T-helper 9 cell (primary cell): ENCODE measurements at places on chromosomes 13 and 19.

- DNase-seq: no peak
These were observed 98.7 kb upstream of the KL start for GRCh38 chr13:32917504-32917903.

DNA sequence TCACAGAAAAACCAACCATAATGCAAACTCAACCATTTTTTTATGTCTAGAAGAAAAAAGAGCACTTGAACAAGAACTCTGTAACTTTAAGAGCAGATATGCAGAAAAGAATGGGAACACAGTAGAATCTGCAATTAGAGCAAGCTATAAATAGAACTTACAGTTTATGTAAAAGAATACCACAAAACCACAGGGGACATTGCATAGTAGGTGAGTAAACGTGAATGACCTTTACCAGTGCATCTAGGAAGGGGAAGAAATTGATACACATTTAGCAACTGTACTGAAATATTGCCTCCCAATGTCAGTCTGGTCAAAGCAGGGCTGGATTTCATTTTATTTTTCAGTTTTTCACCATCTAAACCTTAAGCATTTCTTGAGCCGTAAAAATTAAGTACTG is 242.2 kb upstream of the EDNRB start:
- DNase-seq: no peak

GRCh38 chr13:31138515-31138914 is 23.2 kb downstream of the HSPH1 start:
- no peak for DNase-seq

GRCh38 chr13:71213252-71213821 is 653.7 kb downstream of the DACH1 start:
- no peak for DNase-seq

DNA sequence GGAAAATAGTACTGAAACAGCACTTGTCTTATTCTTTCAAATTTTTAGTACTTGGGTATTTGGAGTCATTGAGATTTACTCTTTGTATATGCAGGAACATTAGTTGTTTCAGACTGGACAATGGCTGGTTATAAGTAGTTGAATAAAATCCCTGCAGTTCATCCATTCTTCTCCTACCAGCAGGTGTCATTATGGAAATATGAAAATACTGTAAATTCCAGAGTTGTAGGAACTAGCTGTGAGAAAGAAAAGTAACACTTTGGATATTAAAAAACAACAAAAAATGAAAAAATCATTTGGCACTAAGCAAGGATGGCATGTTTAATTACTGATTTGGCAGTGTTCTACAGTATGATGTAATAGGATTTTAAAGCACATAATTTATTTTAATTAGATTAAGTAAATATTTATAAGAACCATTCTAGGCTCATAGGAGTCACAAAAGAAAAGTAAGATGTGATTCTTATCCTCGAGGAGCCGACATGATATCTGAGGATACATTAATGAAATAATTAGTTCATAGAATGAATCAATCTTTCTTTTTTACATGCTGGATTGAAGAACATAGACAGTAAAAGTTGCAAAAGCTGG is 155.3 kb downstream of the KCNRG start:
- no peak for DNase-seq

GRCh38 chr19:35011737-35012682 is 11.9 kb downstream of the GRAMD1A start:
- DNase-seq: no peak

GRCh38 chr13:66378894-66379293 is 851.2 kb downstream of the PCDH9 start:
- DNase-seq: no peak

DNA sequence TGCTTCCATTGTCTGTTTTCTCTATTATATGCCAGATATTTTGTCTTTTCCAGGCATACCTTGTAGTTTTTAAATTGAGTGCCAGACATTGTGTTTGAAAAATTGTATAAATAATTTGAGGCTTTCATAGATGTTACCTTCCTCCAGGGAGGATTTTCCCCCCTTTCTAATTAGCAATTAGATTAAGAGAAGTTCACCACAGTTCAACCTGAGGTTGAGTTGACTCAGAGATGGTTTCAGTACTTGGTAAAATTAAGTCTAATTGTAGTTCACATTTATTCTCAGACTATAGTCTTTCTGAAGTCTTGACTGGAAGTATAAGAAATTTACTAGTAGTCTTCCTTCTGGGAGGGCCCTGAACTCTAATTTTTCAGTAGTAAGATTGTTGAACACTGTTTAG is 104.1 kb upstream of the SCEL start:
- no peak for DNase-seq

DNA sequence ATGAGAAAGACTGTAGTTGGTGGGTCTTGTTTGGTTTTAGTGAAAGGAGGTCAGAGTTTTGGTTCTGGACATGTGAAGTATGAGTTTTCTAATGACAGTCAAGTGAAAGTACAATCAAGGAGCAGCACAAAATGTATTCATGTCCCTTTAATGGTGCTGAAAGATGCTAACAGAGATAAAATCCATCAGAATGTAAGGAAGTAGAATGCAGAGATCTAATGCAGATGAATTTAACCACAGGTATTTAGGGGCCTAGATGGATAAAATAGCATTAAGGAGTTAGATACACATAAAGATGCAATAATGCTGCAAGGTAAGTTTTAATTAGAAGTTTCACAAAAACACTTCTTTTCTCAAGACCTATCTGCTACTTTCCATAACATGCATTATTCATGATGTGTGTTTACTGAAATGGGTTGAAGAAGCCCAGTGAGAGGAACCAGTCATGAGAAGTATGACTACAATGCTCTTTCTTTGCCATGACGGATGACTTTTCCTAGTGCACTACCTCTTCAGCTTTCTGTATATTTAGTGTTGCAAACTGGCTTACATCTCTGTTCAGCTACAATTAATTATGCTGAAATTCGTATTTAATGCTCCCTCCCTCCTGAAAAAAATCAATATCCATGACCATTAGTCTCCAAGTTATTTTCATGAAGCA is 222.9 kb upstream of the HTR2A start:
- DNase-seq: no peak

DNA sequence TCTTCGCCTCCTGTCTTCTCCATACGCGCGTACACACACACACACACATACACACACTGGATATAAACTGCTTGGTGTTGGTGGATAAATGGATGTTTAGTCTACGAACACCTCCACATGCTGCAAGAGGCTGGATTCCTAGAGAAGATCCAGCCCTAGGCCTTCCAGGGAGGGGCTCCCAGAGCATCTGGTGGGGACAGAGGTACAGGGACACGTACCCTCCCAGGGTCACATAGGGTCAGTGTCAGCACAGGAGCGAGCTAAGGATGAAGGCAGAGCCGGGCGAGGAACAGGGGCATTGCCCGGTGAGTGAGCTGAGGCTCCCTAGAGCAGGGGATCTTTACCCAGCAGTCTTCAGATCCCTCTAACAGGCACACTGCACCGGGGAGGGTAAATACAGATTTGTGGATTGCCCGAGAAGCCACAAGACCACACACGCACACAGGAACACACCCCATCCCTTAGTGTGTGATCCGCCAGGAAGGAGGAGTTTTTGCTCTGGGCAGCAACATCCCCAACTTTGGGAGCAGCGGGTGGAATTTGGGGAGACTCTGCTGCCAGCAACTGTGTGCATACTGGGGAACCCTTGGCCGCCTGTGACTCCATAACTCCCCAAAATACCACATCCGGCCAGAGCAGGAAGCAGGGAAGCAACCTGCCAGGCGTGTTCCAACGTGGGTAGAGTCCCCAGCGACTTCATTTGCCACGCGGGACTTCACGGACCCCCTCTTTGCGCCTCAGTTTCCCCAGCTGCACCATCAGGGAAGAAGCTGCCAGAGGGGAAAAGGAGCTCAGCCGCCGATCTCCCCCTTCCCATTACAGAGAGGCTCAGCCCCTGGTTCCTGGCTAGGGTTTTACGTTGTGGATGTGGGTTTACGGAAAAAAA is 5.8 kb upstream of the TLE2 start:
- DNase-seq: peak; percentile 26

GRCh38 chr13:107299717-107300116 is 731.8 kb upstream of the ARGLU1 start:
- DNase-seq: no peak

GRCh38 chr13:29905845-29906244 is 55.4 kb upstream of the UBL3 start:
- no peak for DNase-seq

GRCh38 chr19:35144600-35145436 is 1.8 kb downstream of the FXYD7 start:
- DNase-seq: no peak
